Fibroblast of skin of left quadriceps (primary cell): ENCODE measurements at places on chromosomes 1 and 21.

DNA sequence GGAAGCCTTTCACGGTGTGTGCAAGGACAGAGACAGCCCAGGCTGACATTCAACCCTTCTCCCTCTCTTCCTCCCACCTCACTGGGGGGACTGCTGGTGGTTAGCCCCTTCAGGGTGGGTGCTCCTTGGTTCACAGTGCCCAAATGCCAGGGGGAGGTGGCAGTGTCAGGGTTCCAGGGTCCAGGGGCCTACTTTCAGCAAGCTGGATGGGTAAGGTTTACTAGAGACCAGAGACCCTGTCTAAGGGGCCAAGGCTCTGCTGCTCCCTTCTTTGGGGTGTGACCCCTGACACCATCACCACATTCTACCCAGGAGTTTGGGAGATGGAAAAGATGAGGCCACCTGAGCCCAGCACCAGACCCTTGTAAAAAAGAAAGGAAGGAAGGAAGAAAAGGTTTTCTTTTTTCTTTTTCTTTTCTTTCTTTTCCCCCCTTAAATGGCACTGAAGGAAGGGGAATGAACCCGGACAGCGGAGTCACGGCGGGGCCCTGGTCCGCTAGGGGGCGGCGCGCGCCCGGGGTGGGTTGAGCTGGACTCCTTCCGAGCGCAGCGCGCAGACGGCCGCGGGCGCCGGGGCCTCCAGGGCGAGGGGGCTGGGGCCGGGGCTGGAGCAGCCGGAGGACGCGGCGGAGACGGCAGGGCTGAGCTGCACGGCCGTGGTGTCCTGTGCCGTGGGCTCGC, 18.8 kb downstream of the KNCN start:
- peak; percentile 28 for DNase-seq

DNA sequence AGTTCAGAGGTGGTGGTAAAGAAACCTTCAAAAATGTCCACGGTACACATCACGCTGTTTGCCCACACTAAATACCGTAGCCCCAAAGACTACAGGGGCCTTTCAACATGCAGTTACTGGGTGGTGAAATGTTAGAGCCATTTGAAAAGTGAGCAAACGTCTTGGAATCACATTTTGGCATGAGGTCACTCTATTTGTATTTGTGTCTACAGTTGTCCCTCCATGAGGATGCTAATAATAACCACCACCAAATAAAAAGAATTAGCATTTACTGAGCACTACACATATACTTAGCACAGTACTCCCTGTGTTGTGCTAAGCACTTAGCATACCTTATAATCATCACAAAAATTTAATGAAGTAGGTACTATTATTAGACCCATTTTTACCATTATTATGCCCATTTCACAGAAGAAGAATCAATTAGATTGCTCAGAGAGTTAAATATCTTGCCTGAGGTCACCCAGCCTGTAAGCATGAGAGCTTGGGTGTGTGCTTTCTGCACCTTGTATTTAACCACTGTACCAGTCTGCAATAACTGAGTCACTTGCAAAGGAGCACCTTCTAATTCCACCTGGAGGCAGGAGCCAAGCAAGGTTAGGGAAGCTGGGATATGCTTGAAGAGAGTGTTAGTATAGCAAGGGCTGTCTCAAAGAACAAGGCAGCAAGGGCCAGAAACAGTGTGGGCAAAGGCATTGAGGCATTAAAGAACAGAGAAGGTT, 57.4 kb downstream of the DNTTIP2 start:
- no peak for DNase-seq

GRCh38 chr1:20848162-20848561, 61.1 kb upstream of the HP1BP3 start:
- DNase-seq = no peak

DNA sequence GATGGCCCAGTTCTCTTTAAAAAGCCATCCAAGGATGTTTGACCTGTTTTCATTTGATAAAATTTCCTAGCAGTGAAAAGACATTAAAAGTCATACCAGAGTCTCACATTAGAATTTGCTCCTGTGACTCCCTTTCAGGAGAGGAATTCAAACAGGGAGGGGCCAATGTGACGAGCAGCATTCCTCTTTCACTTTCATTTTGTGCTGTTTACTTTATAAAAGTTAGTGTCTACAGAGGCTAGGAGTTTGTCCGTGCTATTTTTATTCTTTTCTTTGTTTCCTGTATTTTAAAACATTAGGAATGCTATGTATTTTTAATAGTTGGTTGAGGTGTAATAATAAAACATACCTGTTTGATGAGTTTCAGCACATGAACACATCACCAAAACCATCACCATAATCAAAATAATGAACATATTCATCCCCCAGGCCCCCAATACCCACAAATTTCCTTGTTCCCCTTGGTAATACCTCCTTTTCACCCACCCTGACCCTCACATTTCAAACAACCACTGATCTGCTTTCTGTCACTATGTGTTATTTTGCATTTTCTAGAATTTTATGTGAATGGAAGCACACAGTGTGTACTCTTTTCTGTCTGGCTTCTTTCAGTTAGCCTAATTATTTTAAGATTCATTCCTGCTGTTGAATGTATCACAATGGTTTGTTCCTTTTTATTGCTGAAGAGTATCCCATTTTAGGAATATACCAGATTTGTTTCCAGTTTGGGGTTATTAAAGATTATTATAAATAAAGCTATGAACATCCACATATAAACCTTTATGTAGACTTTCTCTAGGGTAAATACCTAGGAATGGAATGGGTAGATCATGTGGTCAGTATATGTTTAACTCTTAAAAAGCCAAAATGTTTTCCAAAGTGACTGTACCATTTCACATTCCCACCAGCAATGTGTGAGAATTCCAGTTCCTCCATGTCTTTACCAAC, 129.5 kb downstream of the TENT5C start:
- DNase-seq = no peak

DNA sequence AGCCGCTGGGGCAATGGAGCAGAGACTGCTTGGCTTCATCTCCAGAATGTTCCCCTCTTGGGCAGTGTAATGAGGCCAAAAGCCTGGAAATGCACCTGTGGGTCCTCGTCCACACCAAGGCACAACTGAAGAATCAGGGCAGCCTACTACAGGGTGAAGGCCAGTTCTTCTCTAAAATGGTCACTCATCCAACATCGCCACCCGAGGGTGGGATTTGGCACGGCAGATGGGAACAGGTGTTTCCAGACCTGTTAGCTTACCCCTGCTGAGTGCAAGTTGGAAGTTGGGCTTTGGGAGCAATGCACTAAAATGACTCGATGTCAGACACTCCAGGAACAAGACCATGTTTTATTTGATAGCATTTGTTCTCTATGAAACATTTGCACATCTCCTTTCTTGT, 543.7 kb downstream of the NPHP4 start:
- DNase-seq = no peak

GRCh38 chr1:154663471-154664060, 55.6 kb upstream of the ADAR start:
- DNase-seq = no peak

DNA sequence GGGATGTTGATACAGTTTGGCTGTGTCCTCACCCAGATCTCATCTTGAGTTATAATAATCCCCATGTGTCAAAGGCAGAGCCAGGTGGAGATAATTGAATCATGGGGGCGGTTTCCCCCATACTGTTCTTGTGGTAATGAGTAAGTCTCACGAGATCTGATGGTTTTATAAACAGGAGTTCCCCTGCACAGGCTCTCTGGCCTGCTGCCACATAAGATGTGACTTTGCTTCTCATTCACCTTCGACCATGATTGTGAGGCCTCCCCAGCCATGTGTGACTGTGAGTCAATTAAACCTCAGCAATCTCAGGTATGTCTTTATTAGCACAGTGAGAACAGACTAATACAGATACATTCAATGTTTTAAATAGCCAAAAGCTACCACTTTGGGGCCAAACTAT, 41.1 kb downstream of the SLC35F3 start:
- no peak for DNase-seq

GRCh38 chr1:199041173-199041914, 402.5 kb downstream of the PTPRC start:
- no peak for DNase-seq

DNA sequence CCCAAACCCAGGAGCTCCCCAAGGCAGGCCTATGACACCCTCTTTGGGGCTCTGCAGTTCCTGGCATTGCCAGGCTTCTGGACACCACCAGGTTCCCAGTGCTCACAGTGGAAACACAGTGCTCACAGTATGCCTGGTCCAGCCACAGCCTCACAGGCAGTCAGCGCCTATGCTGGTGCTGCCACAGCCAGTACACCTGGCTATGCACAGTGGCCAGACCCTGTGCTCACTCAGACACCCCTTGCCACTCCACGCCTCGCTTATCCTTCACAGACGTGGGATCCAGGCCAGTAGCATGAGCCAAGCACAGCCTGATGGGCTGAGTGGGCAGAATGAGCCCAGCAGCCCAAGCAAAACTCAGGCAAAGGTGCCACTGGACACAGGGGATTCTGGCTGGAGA, 579.2 kb upstream of the ADGRL2 start:
- no peak for DNase-seq

DNA sequence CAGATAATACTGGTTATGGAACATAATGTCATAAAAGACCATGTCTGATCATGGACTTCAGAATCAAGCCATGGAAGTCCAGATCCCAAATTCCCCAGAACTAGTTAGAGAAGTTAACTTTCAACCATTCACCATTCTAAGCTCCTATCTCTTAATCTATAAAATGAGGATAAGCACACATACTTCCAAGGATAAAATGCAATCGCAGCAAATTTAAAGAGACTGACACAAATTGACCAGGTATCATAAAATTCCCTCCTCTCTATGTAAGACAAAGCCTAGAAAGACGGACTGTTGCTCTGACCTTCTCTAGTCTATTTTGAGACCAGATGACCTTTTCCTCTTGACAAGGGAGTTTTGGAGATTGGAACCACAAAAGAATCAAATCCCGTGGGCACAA, 426.7 kb downstream of the PLPP3 start:
- DNase-seq = no peak

DNA sequence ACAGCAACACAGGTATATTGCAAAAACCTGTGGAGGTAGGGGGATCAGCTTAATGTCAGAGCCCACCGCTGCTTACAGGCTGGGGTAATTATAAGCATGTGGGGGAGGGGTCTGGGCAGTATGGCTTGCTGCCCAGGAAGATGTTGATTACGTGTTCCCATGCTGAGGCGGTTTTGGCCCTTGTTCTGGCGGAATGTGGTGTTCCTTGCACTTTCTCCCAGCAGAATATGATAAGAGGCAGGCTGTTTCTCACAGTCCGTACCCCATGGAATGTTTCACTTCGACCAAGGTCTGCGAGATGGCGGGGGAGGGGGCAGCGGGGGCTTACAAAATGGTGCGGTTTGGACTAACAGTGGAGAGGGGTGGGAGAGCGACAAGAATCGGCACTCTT, 9.8 kb upstream of the HPCAL4 start:
- no peak for DNase-seq

DNA sequence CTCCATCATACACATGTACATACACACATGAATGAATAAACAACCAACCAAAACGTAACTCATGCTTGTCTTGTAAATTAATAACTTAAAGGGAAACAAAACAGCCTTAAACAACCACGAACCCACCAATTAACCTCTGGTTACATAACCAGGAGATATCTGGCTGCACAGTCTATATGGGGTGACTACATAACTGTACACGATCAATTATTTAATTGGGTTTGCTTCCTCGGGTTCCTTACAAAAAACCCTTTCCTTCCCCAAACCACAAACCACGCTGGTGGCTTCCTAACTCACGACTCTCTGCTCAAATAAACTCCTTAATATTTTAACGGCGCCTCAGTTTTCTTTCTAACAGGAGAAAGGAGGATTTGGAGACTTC, 744 bp downstream of the ZNF670 start:
- no peak for DNase-seq

- DNase-seq = no peak
Measured at GRCh38 chr1:118948351-118948750, 39.8 kb downstream of the TBX15 start.

GRCh38 chr1:11600836-11601235, 53.4 kb downstream of the FBXO2 start:
- DNase-seq = no peak

DNA sequence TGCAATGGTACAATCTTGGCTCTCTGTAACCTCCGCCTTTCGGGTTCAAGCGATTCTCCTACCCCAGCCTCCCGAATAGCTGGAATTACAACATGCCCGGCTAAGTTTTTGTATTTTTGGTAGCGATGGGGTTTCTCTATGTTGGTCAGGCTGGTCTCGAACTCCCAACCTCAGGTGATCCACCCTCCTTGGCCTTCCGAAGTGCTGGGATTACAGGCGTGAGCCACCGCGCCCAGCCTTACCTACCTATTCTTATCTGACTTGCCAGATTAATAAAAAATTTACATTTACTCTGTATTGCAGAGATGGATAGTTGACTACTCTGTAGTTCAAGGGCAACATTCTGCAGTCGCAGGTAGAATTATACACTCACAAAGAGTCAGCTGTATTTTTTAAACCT, 359.6 kb downstream of the KCTD3 start:
- DNase-seq = no peak

DNA sequence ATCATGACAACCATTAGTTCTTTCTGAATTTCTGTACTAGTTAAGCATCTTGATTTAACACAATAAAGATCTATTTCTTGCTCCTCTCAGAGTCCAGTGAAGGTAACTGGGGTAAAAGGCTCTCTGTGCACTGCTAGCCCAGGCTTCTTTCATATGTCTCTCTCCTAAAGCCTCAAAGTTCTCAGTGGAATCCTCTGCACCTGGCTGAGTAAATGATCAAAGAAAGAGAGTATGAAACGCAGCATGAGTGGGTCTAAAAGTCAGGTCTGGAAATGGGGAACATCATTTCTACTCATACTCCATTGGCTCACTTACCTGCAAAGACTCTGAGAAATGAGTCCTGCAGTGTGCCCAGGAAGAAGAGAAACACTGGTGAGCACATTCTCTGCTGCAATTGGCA, 418.5 kb downstream of the PTPRC start:
- no peak for DNase-seq
